ENCODE measurements at places on chromosomes 13 and 19.

GRCh38 chr13:50387051-50387581, 371.9 kb downstream of the KCNRG start:
- DNase-seq, result no peak

DNA sequence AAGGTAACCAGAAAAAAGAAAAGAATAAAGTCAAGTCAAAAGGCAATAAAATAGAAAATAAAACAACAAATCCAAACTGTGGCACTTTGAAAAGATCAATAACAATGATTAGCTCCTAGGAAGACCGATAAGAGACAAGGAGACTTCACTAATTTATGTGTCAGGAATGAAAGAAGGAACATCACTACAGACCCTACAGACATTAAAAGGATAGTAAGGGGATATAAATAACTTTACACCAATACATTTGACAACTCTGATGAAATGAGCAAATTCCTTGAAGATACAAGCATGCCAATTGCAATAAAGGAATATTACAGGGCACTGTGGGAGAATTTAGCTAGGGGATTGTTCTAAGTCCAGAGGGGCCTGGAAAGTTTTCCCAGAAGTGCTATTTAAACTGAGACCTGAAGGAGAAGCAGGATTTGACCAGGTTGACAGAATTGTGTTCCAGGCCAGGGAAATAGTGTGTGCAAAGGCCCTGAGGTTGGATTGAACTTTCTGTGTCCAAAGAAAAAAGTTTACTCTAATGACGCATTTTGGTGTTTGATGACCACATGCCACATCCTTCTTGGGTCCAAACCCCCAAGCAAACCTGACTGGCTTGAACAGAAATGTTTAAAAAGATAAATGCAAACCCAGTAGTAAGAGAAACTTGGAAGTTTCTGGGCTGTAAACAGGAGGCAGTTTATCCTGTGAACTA, 1.6 kb upstream of the C19orf38 start:
- no peak for DNase-seq

DNA sequence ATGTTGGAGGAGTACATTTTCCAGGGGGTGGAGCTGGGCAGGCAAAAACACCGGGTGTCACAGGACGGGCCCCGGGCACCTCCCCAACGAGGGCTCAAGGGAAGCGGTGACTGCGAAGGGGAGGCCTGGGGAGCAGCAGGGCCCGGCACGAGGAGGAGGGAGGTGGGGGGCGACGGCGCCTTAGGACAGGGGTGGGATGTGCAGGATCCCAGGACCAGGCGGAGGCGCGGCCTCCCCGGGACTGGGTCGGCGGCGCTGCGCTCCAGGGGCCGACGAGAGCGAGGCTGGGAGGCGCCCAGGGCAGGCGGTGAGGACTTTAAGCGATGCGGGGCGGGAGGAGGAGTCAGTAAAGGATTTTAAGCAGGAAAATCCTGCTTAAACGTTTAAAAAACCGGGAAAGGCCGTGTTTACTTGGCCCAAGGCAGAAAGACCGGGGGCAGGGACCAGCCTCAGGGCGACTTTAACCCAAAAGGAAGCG, 427 bp downstream of the ZNF160 start:
- DNase-seq, result peak; percentile 41

- DNase-seq, result no peak
Observed at GRCh38 chr13:49418206-49418605, 25.7 kb downstream of the CAB39L start.

GRCh38 chr19:50203281-50204080, at the start of gene MYH14:
Gene MYH14, plus strand, starts transcription at chr19:50203622. Its CDS starts 6,744 bp downstream, at chr19:50210366.
- DNase-seq, result peak; percentile 72

GRCh38 chr13:44191504-44192171, 182.0 kb upstream of the SERP2 start:
- DNase-seq, result no peak

DNA sequence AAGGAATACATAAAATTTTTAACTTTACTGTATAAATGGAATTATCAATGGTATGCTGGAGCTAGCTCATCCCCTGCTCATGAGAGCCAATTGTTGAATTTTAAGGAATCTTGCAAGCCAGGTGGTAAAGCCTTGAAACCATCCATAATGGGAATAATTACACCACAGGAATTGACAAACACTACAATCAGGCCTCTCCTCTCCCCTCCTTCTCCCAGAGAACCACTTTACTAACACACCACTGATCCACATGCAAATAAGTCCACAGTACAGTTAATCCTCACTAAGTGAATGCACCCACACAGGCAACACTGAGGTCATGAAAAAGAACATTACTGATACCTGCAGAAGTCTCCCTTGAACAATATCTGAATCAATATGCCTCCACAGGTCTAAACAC, 140.5 kb downstream of the KLF12 start:
- no peak for DNase-seq

- DNase-seq, result no peak
Observed at GRCh38 chr19:17743874-17744580, 7.2 kb upstream of the FCHO1 start.

GRCh38 chr13:24112791-24113190, 47.7 kb upstream of the SPATA13 start:
- no peak for DNase-seq

GRCh38 chr19:7978179-7978825, 27.1 kb downstream of the ELAVL1 start:
- no peak for DNase-seq

GRCh38 chr13:59208405-59209195, 955.1 kb downstream of the DIAPH3 start:
- no peak for DNase-seq

DNA sequence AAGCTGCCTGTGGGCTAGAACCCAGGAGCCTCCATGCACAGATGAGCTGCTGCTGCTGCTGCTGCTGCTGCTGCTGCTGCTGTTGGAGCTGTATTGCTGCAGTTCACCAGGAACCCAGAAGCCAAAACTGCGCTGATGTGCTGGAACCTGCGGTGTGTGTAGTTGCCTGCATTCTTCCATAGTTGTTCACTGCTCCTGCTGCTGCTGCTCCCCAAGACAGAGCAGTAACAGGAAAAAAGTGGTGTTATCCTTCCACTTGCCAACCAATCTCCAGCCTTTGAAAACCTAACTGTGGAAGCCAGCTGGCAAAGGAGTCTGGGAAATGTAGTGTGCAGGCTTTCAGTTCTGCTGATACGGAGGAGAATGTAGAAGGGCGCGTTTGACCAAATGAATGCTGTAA, 37.9 kb downstream of the ARHGAP35 start:
- DNase-seq, result no peak

GRCh38 chr13:44434766-44435141, 61.1 kb downstream of the SERP2 start:
- DNase-seq, result no peak

DNA sequence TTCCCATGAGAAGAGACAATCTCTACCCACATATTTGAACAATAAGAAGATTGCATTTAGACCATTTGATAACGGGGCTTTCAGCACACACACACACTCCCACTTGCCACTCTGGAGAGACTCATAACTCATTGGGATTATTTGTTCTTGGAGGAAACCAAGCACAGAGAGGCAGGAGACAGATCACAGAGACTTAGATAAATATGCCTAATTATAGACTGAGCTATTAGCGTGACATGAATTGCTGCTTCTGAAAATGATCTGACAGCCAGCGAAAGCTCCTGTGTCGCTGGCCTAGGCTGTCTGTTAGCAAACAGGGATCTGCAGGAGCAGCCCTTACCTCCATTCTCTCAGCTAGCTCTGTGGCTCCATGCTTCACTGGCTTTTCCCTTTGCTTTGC, 111.4 kb downstream of the CCNA1 start:
- DNase-seq, result no peak

GRCh38 chr19:2715470-2716274, 5.5 kb downstream of the DIRAS1 start:
- no peak for DNase-seq

- DNase-seq, result no peak
Observed at GRCh38 chr13:28618230-28618994, 40.5 kb upstream of the POMP start.

DNA sequence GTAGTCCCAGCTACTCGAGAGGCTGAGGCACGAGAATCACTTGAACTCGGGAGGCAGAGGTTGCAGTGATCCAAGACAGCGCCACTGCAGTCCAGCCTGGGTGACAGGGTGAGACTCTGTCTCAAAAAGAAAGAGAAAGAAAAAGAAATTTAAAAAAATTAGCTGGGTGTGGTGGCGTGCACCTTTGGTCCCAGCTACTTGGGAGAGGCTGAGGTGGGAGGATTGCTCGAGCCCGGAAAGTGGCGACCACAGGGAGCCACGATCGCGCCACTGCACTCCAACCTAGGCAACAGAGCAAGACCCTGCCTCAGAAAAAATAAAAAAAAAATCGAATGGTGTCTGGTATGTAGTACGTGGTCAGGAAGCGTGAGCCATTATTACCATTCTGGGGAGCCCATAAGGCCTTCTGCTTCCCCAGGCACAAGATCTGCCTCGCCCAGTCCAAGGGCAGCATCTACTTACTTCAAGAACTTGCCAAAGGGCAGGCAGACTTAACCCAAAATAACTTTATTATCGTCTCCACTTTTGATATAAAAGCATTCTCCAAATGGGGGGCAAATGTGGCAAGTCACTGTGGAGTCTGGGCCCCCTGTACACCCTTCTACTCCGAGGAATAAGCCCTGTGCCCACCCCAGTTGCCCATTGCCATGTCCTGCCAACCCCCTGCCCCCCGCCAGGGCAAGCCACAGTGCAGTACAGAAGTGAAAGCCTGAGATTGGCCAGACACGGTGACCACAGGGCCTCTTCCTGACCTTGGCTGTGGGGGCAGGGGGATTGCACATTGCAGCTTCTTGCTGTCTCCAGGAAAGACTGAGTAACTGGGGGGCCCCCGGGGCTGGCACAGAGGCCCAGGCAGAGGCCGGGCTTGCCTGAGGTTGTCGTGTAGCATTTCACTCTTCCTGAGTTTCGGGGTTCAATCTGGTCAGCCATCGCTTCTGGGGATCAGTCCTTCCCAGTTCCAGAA, 12.6 kb downstream of the CCL25 start:
- no peak for DNase-seq

DNA sequence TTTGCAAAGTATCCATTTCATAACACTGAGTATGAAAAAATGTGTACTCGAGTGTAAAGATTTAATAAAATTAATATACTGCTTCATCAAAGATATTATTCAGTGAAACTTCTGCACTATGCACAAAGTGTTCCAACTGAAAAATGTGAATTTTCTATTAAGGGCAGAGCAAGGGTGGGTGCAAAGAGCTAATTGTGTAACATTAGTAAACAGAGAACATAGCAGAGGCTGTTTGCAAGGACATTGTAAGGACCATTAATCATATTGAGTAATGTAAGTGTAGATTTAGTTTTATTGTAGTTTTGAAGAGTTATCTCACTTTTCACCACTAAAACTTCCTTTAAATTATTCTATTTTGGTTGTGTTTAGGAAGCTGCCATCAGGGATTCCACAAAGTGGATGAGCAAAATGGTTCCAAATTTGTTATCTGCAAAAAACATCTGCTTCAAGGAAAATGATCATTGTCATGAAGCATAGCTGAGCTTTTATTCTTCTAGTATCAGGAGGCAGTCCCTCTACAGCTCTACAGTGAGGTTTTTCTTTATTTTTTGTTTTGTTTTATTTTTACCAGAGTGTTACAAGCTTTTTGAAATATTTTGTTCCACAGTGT, 1375.4 kb downstream of the SLITRK1 start:
- no peak for DNase-seq

GRCh38 chr19:48818234-48818820, 7.5 kb upstream of the BCAT2 start:
- no peak for DNase-seq

DNA sequence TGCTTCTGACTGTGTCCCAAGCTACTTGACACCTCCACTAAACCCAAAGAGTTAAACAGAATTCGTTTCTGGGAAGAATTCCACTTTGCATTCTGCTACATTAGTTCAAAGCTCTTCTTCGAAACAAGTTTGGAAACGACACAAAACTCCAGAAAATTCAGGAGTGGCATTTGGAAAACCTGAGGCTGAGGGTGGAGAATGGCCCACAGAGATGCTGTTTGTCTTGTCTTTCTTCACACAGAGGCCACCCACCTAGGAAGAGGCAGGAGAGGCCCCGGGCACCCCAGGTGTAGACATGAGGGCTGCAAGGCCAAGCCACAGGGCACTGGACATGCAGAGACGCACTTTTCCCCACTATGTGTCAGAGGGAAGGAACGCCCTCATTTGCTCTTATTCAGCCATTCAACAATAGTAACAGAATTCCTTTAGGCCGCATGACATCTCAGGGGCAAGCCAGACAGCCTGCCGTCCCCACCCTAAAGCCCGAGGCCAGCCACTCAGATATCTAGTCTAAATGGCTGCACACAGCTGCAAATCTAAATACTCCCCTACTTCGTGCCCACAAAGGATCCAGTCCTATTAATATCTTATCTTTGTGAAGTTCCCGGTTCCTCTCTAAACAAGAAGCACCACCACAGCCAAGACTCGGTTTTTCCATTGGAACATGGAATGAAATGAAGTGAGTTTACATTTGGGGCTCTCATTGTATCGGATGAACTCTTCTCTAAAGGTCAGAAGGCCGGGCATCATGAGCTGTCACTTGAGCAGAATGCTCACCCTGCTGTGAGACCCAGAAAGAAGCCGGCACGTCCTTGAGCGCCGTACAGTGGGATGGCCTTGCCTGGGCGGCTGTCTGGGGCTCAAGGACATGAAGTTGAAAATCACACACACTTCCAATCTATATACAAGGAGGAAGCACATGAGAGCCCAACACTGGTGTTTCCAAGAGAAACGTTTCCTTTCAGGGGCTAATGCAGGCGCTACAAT, 19.8 kb downstream of the COL4A1 start:
- no peak for DNase-seq

- no peak for DNase-seq
Observed at GRCh38 chr13:27086599-27087265, 84.9 kb downstream of the USP12 start.

DNA sequence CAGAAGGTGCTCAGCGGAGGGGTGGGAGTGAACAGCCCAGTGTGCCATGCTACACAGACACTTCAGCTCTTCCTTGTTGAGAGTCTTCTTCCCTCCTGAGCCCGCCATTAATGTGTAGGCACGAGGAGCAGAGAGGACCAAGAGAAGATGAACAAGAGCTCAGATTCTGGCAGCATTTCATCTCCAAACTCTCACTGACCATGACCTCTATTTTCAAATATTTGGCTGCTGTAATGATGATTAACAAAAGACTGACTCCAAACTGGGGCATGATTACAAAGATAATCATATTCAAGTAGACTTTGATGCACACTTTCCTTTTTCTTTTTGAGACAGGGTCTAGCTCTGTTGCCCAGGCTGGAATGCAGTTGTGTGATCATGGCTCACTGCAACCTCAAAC, 236.5 kb downstream of the DCLK1 start:
- no peak for DNase-seq

Measured in liver (tissue), 10 donors.